Globus pallidus (tissue), 1 donor: ENCODE measurements at places on chromosomes 11 and 22.

DNA sequence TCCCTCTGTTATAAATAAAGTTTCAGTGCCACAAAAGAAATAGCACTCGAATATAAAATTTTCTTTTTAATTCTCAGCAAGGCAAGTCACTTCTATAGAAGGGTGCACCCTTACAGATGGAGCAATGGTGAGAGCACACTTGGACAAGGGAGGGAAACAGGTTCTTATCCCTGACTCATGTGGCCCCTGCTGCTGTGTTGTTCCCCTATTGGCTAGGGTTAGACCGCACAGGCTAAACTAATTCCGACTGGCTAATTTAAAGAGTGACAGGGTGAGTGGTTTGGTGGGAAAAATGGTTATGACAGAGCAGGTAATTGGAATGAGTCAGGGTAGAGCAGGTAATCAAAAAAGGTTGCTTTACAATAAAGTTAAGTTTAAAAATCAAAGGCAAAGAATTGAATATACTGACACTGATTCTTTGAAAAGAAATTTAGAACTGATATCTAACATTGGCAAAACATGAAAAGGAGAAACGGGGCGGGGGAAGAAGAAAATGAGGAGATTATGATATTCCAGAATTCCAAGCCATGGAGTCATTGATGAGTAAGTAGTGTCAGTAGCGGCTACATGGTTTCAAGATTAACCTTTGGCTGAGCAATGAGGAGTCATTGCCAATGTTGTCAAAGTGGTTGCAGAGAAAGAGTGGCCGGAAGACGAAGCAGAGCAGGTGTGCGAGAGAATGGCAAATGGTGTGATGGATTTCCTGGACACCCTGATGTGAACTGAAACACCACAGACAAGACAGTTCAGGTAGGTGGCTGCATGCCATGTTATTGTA is 48.4 kb upstream of the MRGPRX1 start:
- no peak for DNase-seq

- no peak for DNase-seq
Measured at GRCh38 chr11:59923813-59924212, 14.4 kb upstream of the OOSP1 start.

- DNase-seq, result peak; percentile 50
Measured at GRCh38 chr11:64971421-64972233, at the start of gene MAJIN. Gene MAJIN, minus strand, starts transcription at chr11:64972108. Its CDS starts 12,703 bp downstream, at chr11:64959405.

- no peak for DNase-seq
Measured at GRCh38 chr11:120174866-120175265, 36.0 kb upstream of the OAF start.

DNA sequence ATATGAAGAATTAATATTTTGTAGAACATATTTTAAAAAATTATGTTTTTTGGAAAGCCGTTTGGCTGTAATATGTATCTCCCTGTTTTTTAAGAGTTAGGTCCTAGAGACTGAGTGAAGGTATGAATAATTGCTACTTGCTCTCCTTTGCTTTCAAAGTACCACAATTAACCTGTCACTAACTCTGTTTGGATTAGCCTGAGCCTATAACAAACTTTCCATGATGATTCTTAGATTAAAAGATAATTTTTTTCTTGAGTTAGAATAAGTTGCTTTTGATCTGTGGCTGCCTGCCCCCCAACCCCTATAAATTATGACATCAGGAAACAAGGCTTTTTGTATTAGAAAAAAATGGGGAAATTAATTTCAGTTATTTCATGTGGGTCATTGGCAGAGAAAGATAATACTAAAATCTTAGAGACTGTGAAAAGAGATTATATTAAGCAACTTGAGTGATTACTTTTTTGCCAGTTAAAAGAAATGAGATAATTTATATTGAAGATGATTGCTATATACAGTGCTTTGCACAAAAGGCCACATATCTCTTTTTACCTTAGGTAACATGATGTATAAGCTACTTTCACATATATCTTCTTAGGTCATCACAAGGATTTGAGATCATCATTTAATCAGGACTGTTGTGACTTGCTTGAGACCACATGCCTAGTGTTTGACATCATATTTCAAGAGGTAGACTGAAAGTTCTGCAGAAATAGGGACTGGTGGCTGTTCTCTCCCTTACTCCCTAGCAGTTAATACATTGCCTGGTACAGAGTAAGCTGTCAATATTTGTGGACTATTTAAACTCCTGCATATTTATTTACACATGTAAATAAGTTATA is 9.6 kb downstream of the MTMR3 start:
- DNase-seq, result no peak

GRCh38 chr11:31199378-31199777 is 170.2 kb downstream of the DCDC1 start:
- DNase-seq, result no peak

- DNase-seq, result no peak
Measured at GRCh38 chr11:6350043-6350442, 29.7 kb upstream of the CAVIN3 start.

DNA sequence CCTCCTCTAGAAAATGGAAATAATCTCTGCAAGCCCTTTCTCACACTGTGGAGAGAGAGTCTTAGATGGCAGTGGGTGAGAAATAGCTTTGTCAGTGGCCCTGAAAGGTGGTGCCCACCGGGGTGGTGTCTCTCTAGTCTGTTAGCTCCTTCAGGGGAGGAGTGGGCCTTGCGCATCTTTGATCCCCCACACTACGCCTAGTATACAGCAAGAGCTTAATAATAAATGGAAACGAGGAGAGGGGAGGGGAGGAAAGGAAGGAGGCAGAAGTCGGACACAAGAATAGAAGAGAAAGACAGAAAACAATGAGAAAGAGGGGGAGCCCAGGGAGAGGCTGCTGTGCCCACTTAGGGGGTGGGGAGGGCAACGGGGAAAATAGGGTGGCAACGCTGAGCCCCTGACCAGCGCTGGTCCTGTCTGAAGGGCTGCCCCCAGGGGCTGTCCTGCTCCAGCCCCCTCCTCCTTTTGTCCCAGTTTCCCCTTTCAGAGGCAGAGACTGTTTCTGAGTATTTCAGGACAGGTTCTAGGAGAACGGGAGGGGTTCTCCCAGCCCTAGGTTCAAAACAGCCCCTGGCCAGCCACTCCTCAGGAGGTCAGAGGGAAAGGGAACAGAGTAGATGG is 1.2 kb downstream of the ARRB1 start:
- no peak for DNase-seq

DNA sequence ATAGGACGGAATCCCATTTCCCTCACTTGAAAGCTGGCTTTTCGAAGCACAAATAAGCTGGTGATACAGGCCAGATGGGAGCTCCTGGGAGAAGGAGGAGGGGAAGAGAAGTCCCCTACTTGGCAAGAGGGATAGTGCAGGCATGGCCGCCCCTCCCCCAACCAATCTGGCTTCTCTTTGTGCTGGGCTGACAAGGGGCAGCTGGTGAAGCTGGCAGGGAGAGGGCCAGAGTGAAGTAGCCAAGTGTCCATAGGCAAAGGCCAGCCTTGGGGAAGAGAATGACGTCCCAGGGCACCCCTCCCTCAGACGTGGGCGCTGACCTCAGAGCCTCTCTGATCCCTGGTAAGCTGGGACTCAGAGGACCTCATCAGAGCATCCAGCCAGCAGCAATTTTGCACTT is 78.7 kb upstream of the GRAMD1B start:
- peak; percentile 92 for DNase-seq

DNA sequence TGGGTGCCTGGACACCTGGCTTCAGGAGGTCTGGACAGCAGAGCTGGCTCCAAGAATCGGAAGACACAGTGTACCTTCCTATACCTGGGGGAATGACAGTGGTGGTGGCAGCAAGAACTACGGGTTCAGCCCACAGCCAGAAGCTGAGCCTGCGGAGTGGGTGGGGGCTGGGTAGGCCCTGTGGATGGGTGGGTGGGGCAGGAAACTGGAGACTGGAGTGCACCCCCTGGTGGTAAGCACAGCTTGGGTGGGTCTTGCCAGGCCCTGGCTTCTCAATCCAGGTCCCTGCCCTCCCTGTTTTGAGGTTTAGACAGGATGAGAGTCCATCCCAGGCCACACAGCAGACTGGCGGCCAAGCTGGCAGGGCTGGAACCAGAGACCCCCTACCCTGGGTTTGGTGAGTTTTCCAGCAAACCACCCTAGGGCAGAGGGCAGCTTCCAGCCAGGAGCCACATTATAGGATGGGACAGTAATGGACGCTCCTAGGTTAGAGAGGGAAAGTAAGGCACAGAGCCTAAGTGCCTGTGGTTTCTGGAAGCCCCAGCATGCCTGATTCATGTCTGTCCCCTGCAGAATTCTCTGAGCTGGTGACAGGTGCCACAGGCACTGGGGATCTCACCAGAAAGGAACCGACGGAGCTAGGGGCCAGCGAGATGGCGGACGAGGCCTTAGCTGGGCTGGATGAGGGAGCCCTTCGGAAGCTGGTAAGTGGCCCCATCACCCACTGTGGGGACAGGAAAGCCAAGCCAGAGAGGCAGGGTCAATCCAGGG is 1.7 kb downstream of the SMTN start:
- DNase-seq, result no peak

GRCh38 chr11:19920982-19921381 is 208.3 kb downstream of the NAV2 start:
- DNase-seq, result peak; percentile 64

- DNase-seq, result no peak
Measured at GRCh38 chr11:78791254-78791653, 216.6 kb upstream of the NARS2 start.

- DNase-seq, result no peak
Measured at GRCh38 chr11:21948876-21949275, 244.0 kb upstream of the ANO5 start.

- no peak for DNase-seq
Measured at GRCh38 chr11:85276332-85276731, 350.8 kb downstream of the DLG2 start.

- no peak for DNase-seq
Measured at GRCh38 chr11:43575913-43576310, 104.6 kb upstream of the HSD17B12 start.

DNA sequence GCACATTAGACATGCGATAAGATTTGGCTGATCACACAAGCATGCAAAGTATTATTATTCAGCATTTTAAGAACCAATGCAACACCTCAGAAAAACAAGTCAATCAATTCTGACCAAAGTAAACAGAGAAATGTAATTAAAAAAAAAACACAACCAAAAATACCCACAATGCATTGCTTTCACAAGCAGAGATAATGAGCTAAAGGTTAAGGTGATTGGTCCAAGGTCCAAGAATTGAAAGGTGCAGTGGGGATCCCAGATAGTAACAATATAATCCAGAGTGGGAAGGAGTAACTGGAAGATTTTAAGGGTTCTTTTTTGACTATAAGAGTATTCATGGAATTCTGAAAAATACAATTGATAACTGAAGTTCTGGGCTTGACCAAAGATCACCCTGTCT is 39.0 kb downstream of the APOL5 start:
- DNase-seq, result no peak

GRCh38 chr11:11056749-11057471 is 199.1 kb upstream of the ZBED5 start:
- no peak for DNase-seq

- DNase-seq, result no peak
Measured at GRCh38 chr11:45151362-45151982, 5.0 kb downstream of the PRDM11 start.

GRCh38 chr11:10539339-10539738 is 1.6 kb downstream of the RNF141 start:
- no peak for DNase-seq

DNA sequence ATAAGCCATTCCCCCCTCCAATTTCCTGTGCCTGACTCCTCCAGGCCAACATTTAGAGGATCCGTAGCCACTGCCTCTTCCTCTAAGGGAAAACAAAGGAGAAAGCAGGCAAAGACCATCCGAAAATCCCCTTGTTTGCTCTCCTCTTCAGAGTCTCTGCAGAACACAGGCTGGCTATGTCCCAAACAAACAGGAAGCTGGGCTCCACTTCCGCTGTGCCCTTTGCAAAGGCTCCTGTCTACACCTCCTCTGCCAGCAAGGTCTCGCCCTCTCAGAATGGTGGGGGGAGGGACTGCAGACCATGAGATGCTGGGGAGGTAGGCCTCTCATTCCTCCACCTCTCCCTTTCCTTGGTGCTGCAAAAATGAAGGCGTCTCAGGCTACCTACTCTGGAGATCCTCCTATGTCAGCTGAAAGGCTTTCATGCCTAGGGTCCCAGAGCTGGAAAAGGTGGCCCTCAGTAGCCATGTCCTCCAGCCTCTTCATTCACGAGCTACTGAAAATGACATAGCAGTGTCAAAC is 596.2 kb downstream of the BUD13 start:
- no peak for DNase-seq
